ENCODE measurements at places on chromosomes 4 and X.
A peak's percentile ranks its signal among the peaks of the same experiment; 100 is the strongest.

DNA sequence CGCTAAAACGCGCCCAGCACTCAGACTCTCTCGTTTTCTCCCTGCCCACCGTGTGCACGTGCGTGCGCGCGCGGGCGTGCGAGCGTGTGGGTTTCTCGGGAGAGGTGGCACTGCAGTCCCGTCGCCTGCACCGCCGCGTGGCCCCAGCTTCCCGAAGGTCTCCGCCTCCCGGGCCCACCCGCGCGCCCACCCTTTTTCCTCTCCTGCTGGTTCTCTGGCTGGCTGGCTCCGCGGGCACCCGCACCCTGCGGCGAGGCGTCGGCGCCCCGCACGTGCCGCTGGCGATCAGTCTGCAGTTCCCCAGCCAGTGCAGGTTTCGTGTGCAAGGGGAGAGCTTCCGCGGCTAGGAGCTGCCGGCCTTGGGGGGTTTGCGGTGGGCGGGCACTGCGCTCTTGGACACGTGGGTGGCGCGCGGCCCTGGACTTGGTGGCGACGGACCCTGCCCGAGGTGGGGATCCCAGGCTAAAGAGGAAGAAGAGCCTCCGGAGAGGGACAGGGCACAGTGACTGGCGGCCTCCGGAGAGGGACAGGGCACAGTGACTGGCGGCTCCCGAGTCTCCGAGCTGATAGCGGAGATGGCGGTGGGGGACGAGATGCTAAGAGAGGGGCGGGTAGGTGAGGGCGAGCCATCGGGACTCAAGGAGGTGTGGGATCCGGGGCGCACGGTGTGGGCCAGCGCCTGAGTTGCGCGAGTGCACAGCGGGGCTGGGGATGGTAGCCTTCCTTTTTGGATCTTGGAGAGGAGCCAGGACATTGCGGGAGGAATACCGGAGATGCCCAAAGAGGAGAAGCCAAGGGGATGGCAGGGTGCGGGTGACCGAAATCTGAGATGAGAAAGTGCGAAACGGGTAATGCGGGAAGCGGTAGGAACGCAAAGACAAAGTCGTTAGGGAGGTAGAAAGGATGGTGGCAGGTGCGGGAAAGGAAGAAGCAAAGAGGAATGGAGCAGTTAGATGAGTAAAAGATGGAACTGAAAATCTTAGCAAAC, at the start of gene FAM184B:
Gene FAM184B, minus strand, starts transcription at position 322 of the 988 bp plus-strand sequence. CDS start 322 bp downstream, outside the sequence.
- no peak within 1 kb of the TSS for H3K27ac ChIP-seq
- peak within 1 kb of the TSS; percentile 23 for H3K4me3 ChIP-seq
- H3K36me3 ChIP-seq, result no peaks in the 10 kb centered on the region
- H3K4me1 ChIP-seq, result peaks cover 5% of the 10 kb centered on the region

DNA sequence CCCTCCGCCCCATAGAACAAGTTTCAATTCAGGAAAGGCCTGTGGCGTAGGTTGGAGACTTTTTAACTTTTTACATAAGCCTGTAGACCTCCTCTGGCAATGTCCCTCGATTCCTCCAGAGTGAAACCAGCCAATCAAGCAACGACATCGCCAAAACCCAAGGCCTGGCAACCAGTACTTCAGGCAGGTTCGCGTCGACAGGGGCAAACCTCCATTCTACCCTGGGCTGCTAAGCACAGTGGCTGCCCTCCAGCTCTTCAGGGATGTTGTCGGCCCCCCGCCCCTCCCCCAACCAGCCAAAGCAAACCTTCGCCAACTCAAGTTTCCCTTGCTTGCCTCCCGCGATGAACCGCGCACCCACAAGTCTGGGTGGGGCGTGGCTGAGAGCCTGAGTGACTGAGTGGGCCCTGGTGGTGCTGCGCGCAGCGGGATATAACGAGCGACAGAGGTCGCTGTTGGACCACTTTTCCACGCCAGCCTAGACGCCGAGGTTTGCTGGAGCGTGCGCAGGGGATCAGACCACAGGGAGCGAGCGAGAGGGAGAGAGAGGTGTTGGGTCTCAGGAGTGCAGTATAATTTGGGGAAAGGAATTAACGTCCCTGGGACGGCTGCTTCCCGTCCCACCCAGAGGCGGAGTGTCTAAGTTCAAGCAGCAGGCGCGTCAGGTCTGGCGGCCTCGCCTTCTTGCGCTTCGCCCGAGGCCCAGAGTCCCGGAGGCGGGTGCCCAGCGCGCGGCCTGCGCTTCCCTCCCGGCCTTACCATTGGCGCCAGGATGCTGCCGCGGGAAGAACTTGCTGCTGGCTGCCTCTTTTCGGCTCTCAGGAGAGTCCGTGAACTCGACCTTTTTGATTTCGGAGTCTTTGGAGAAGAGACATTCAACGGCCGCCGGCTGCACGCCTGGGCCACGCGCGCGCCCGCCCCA, 9.0 kb upstream of the PITX2 start:
- H3K27ac ChIP-seq, result no peak overlapping the region
- H3K36me3 ChIP-seq, result no peaks in the 10 kb centered on the region
- peak overlapping the region; percentile 3 for H3K4me3 ChIP-seq
- H3K27me3 ChIP-seq, result peaks cover 76% of the 10 kb centered on the region
- peak; percentile 44 for DNase-seq
- no peaks in the 10 kb centered on the region for H3K4me1 ChIP-seq

- H3K4me3 ChIP-seq, result no peak overlapping the region
- H3K4me1 ChIP-seq, result no peaks in the 10 kb centered on the region
- no peaks in the 10 kb centered on the region for H3K36me3 ChIP-seq
- H3K27ac ChIP-seq, result no peak overlapping the region
Observed at GRCh38 chr4:17523662-17524061, 8.7 kb downstream of the CLRN2 start.

- no peaks in the 10 kb centered on the region for H3K4me1 ChIP-seq
- DNase-seq, result no peak
- no peak overlapping the region for H3K4me3 ChIP-seq
- H3K27ac ChIP-seq, result no peak overlapping the region
- no peaks in the 10 kb centered on the region for H3K27me3 ChIP-seq
Observed at GRCh38 chrX:106931831-106932491, 11.8 kb downstream of the CLDN2 start.

GRCh38 chr4:71133491-71133890, 140.0 kb downstream of the DCK start:
- H3K4me1 ChIP-seq, result no peaks in the 10 kb centered on the region
- no peak overlapping the region for H3K4me3 ChIP-seq
- no peak overlapping the region for H3K27ac ChIP-seq
- no peak for DNase-seq
- no peaks in the 10 kb centered on the region for H3K36me3 ChIP-seq

GRCh38 chrX:19721726-19722370, 165.6 kb downstream of the SH3KBP1 start:
- no peaks in the 10 kb centered on the region for H3K4me1 ChIP-seq
- no peak overlapping the region for H3K27ac ChIP-seq
- H3K36me3 ChIP-seq, result no peaks in the 10 kb centered on the region
- no peak overlapping the region for H3K4me3 ChIP-seq

DNA sequence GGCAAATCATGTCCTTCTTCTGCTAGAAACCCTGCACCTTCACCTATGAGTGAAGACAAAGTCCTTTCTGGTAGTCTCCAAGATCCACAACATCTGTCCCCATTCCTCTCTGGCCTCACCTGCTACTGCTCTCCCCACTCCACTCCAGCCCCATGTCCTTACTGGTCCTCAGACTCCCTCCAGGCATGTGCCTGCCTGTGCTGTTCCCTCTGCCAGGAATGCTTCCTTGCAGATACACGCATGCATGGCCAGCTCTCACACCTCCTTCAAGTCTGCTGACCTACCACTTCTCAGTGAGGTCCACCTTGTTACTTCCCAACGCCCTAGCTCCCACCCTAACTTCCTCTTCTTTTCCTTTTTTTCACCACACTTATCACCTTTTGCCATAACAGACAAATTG, 18.1 kb downstream of the HMGB2 start:
- H3K27me3 ChIP-seq, result no peaks in the 10 kb centered on the region
- no peaks in the 10 kb centered on the region for H3K36me3 ChIP-seq
- H3K4me1 ChIP-seq, result no peaks in the 10 kb centered on the region
- H3K4me3 ChIP-seq, result no peak overlapping the region

- H3K27ac ChIP-seq, result no peak overlapping the region
- no peaks in the 10 kb centered on the region for H3K27me3 ChIP-seq
- DNase-seq, result no peak
- no peak overlapping the region for H3K4me3 ChIP-seq
- no peaks in the 10 kb centered on the region for H3K4me1 ChIP-seq
Observed at GRCh38 chr4:100982345-100982744, 365.0 kb downstream of the PPP3CA start.

DNA sequence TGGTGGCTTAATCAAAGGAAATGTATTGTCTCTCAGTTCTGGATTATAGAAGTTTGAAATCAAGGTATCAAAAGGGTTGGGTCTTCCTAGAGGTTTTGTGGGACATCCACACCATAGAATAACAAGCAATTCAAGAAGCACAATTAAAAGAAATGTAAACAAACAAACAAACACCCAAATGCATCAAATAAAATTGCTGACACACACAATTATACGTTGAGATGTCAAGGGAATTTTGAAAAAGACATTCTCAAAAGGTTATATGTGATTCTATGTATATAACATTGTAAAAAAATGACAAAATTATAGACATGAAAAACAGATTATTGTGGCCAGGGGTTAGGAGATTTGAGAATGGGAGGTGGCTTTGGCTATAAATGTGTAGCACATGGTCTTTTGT, 250.7 kb upstream of the AGA start:
- H3K27me3 ChIP-seq, result no peaks in the 10 kb centered on the region
- H3K4me3 ChIP-seq, result no peak overlapping the region
- H3K4me1 ChIP-seq, result no peaks in the 10 kb centered on the region
- no peak for DNase-seq
- H3K27ac ChIP-seq, result no peak overlapping the region

GRCh38 chr4:121693886-121694285, 2.9 kb downstream of the ANXA5 start:
- H3K27ac ChIP-seq, result no peak overlapping the region
- no peaks in the 10 kb centered on the region for H3K4me1 ChIP-seq
- no peak overlapping the region for H3K4me3 ChIP-seq
- no peaks in the 10 kb centered on the region for H3K27me3 ChIP-seq

GRCh38 chr4:107068116-107068515, 32.0 kb upstream of the DKK2 start:
- no peaks in the 10 kb centered on the region for H3K36me3 ChIP-seq
- H3K4me1 ChIP-seq, result no peaks in the 10 kb centered on the region
- no peak overlapping the region for H3K27ac ChIP-seq
- H3K27me3 ChIP-seq, result no peaks in the 10 kb centered on the region
- no peak overlapping the region for H3K4me3 ChIP-seq

- H3K4me3 ChIP-seq, result no peak overlapping the region
- no peaks in the 10 kb centered on the region for H3K27me3 ChIP-seq
- no peaks in the 10 kb centered on the region for H3K36me3 ChIP-seq
- DNase-seq, result no peak
- H3K4me1 ChIP-seq, result no peaks in the 10 kb centered on the region
Observed at GRCh38 chrX:124415115-124415800, 68.9 kb downstream of the SH2D1A start.

DNA sequence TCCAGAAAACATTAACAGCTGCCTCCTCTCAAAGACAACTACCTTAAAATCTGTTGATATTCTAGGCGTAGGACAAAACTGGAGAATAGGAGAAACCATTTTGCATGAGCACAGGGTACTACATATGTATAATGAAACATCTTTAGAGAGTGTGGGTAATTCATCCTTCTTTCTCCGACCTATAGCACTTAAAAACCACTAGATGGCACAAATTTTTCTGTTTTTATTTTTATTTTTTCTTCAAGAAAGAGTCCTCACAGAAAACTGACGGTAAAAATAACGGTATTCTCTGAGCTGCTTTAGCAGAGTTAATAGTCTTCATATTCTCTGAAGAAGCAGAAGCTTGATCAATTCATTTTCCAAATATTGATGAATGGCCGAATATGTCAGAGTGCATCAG, 14.6 kb downstream of the SMIM31 start:
- no peak for DNase-seq
- no peak overlapping the region for H3K4me3 ChIP-seq
- H3K27me3 ChIP-seq, result no peaks in the 10 kb centered on the region
- H3K36me3 ChIP-seq, result no peaks in the 10 kb centered on the region
- H3K4me1 ChIP-seq, result no peaks in the 10 kb centered on the region
- H3K27ac ChIP-seq, result no peak overlapping the region

GRCh38 chrX:39309018-39309635, 507.9 kb downstream of the MID1IP1 start:
- H3K27ac ChIP-seq, result no peak overlapping the region
- H3K36me3 ChIP-seq, result no peaks in the 10 kb centered on the region
- no peaks in the 10 kb centered on the region for H3K4me1 ChIP-seq
